ENCODE measurements at places on chromosomes 12 and 14.

DNA sequence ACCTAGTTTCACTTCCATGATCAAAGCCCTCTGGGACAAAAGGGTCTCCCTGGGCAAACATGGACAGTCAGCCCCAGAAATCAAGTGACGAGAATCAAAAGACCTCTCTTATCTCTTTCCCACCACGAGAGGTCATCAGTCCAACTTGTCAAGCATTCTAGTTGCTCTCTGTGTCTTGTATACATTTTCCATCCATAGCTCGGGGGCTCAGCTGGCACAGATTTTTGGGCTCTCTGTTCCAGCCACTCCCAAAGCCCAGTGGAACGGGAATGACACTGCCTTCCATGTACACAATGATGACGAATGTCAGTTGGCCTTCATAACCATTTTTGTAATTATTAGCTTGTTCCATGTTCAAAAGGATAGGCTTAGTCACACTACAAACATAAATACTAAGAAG, 29.7 kb downstream of the NOS1 start:
- DNase-seq = no peak

- DNase-seq = no peak
Measured at GRCh38 chr14:99237288-99237687, 34.7 kb downstream of the BCL11B start.

DNA sequence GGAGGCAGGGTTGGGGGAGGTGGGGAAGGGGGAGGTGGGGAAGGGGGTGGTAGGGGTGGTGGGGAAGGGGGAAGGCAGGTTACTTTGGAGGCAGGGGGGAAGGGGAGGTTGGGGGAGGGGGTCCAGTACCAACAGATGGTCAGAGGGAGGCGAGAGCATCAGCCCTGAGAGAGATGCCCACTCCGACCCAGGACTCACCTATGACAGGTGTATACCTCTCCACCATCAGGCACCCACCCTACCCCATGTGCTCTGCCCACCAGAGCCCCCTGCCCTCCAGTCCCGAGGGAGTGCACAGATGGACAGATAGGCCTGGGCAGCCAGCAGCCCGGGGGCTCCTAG, 18.6 kb downstream of the JAG2 start:
- DNase-seq = no peak

DNA sequence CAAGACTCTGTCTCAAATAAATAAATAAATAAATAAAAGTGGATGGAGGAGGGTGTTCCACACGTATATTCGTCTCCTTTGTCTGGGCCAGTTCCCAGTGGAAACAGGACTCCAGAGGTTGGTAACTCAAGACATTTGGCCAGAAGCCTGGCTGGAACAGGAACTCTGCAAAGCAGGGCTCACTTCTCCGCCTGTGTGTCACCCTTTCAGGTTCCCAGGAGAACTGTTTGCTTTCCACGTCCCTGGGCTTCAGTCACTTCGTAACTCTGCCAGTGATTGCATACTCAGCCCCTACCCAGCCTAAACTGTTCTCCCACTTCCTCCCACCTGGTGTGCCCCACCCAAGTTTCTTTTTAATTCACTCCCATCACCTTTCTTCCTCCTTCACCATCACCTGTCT, 7.0 kb upstream of the UBE2N start:
- no peak for DNase-seq

GRCh38 chr14:90288651-90289355, 32.5 kb downstream of the PSMC1 start:
- no peak for DNase-seq

GRCh38 chr14:67127174-67127573, 62.1 kb upstream of the GARIN2 start:
- DNase-seq = no peak

- DNase-seq = no peak
Measured at GRCh38 chr12:74849801-74850200, 312.2 kb downstream of the ATXN7L3B start.

DNA sequence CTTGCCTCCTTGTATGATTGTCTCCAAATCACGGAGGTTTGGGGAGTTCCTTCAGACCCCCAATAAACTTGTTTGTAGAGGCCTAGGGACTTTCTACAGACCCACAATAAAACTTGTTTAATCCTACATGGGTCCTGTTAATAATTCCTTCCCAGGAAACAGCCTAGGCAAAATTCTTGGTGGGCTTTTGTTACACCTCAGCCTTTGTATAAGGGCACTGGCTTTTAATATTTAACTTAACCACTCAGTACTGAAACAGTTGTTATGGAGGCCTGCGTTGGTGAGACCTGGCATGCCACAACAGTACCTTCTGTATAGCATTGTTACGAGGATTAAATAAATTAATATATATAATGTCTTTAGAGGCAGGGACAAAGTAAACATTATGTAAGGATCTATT, 32.7 kb upstream of the FAR2 start:
- DNase-seq = no peak

GRCh38 chr14:100303179-100303578, 3.1 kb downstream of the SLC25A29 start:
- no peak for DNase-seq

- DNase-seq = no peak
Measured at GRCh38 chr14:105974902-105975301, 448.5 kb downstream of the TMEM121 start.

- DNase-seq = no peak
Measured at GRCh38 chr12:54279227-54279631, 693 bp downstream of the CBX5 start.

- DNase-seq = no peak
Measured at GRCh38 chr12:130026608-130027176, 122.9 kb upstream of the TMEM132D start.

GRCh38 chr12:70190262-70191010, 52.8 kb upstream of the CNOT2 start:
- DNase-seq = peak; percentile 5
